ENCODE measurements at places on chromosomes 1 and 21.

GRCh38 chr1:8352471-8352845, 34.5 kb downstream of the SLC45A1 start:
- DNase-seq: no peak

- peak; percentile 70 for DNase-seq
These were observed 37.0 kb upstream of the RXRG start for GRCh38 chr1:165481820-165482532.

- no peak for DNase-seq
These were observed 19.7 kb downstream of the RCC2 start for GRCh38 chr1:17419626-17420328.

DNA sequence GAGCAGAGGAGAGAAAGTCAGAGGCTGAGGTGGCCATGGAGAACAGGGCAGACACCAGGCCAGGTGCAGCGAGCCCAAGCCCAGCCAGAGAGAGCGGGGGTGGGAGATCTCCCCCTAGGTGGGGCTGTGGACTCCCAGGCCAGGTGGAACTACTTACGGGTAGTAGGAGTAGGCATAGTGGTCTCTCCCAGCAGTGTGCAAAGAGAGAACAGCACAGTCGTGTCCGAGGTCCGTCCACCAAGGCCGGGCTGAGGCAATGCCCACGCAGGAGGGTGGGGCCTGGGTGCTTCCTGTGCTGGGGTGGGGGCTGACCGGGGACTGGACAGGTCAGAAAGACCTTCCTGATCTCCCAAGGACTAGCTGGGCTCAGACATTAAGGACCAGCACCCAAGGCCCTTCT, 263.7 kb downstream of the PTPRU start:
- DNase-seq: no peak

GRCh38 chr1:24418898-24419628, 3.5 kb downstream of the NIPAL3 start:
- DNase-seq: no peak

DNA sequence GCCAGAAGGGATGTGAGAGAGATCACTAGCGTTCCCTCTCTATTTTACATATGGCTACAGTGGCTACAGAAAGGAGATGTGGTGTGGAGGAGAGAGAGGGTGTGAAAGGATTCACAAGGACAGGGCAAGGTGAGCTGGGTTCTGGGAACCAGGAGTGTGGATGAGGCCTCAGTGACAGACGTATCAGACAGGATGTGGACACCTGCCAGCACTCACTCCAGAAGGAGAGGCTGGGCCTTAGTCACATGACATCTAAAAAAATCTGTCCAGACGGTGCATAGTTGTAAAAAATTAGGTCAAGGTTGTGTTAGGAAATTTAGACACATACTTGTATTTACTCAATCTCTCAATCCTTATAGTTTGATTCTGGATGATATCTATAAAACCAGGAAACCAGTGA, 10.6 kb downstream of the TRIM67 start:
- DNase-seq: no peak

- no peak for DNase-seq
These were observed 102.9 kb downstream of the ACTL8 start for GRCh38 chr1:17857996-17858395.

DNA sequence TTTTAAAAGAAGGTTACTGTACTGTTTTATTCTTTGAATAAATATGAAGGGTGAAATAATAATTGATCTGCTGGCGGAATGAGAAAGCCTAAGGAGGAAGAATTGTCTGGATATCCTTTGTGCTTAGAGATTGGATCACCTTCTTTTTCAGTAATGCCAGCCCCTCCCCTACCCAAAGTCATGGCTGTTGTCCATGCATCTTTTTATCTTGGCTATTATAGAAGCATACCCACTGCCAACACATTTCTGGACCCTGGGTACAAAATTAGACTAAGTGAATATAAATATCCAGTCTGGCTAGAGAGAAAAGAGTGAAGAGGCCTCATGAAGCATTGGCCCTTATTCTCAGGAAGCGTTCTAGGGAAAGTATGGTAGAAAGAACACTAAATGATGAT, 28.1 kb downstream of the AK4 start:
- no peak for DNase-seq

DNA sequence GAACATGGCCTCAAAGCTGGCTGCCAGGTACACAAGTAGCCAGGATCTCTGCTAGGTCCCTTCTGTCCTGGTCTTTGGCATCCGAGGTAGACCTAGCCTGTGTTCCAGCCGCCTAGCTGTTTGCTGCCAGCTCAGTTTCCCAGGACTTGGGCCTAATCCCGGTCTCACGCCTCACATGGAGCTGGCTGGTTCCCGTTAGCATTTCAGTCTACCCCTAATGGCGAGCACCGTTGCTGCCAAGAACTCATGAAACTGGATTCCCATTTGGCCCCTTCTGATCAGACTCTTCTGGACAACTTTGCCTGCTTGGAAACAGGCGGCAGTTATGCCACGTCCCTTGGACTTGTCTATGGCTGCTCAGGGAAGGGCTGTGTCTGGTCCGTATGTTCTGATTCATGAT, 26.2 kb upstream of the HHAT start:
- no peak for DNase-seq

- DNase-seq: no peak
These were observed 429.6 kb downstream of the HLX start for GRCh38 chr1:221308534-221309511.

DNA sequence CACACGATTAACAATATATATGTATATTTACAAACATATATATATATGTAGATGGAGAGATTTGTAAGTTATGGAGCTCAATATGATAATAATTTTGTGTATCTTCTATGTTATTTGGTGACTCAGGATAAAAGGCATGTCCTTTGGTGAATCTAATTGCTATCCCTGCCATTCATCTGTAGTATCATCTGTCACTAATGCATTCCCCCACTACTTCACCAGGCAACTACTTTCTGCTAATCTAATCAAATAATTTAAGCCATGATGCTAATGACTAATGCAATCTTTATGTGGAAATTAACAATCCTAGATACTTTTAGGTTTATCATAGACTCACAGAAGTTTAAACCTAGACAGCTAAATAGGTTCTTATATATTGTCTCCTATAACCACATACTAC, 1074.5 kb downstream of the PLA2G4A start:
- DNase-seq: no peak

- DNase-seq: no peak
These were observed 1.4 kb downstream of the TTC39A start for GRCh38 chr1:51328926-51329325.

GRCh38 chr1:228830954-228831481, 95.7 kb downstream of the RHOU start:
- no peak for DNase-seq

DNA sequence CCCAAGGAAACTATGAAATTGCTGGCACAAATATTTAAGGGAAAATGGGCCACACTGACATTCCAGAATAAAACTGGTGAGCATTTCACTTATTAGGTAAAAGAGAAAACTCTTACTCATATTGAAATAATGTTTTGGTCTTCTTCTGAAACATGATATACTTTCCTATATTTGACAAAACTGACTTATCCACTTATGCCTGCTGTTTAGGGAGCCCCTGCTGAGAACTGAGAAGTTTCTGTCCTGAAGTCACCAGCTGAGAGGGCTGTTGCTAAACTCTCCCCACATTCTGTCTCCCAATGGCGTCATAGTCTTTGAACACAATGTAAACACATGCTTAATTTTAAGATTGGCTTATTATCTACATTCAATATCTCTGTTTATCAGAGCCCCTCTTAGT, 46.8 kb upstream of the ZC3H11B start:
- DNase-seq: peak; percentile 56

GRCh38 chr1:179327679-179328078, 34.1 kb downstream of the SOAT1 start:
- no peak for DNase-seq

GRCh38 chr1:35557118-35557610, at the start of gene KIAA0319L:
KIAA0319L (minus strand) TSS chr1:35557403; CDS start chr1:35554491, 2,912 bp downstream.
- no peak for DNase-seq

GRCh38 chr1:193654951-193655735, 468.7 kb upstream of the B3GALT2 start:
- DNase-seq: no peak

DNA sequence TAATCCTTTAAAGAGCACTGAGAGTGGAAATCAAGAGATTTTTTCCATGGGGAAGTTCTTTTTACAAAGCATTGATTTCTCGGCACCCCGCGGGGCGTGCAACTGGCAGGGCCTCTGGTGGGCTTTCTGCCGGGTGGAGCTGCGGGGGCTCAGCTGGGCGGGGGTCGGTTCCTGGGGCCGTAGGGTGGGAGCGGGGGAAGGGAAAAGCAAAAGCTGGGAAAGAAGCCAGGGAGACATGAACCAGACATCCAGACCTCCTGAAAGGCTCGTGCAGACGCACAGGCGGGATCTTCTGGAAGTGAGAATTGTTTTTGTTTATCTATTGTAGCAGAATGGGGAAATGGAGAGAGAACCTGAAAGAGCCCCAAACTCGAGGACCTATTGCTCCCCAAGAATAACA, 235.2 kb downstream of the FAM72C start:
- DNase-seq: no peak

GRCh38 chr1:65791801-65792668, 660 bp upstream of the PDE4B start:
- DNase-seq: no peak

GRCh38 chr21:35007348-35007747, 41.8 kb downstream of the RUNX1 start:
- no peak for DNase-seq

GRCh38 chr1:237111807-237112206, 69.8 kb downstream of the RYR2 start:
- no peak for DNase-seq

DNA sequence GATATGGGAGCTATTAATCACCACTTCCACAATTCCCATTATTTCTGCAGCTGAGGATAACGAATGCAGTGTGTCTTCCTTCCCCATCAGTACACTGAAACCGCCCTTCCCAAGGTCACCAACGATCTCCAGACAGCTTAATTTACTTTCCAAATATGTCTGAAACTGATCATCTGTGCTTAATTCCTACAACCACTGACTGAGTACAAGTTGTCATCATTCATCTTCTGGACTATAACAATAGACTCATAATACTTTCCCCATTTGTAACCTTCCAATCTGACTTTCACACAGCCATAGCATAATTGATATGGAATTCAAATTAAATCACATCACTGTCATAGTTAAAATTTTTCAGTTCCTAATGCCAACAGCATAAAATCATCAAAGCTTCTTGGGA, 17.4 kb downstream of the DNM3 start:
- no peak for DNase-seq

- DNase-seq: no peak
These were observed 40.9 kb downstream of the STX6 start for GRCh38 chr1:180981596-180982387.

GRCh38 chr1:15740924-15741850, 1.1 kb upstream of the TMEM82 start:
- DNase-seq: no peak

GRCh38 chr1:31809698-31810097, 6.1 kb downstream of the SPOCD1 start:
- DNase-seq: no peak

- no peak for DNase-seq
These were observed 57.0 kb upstream of the CACYBP start for GRCh38 chr1:174942547-174943255.

DNA sequence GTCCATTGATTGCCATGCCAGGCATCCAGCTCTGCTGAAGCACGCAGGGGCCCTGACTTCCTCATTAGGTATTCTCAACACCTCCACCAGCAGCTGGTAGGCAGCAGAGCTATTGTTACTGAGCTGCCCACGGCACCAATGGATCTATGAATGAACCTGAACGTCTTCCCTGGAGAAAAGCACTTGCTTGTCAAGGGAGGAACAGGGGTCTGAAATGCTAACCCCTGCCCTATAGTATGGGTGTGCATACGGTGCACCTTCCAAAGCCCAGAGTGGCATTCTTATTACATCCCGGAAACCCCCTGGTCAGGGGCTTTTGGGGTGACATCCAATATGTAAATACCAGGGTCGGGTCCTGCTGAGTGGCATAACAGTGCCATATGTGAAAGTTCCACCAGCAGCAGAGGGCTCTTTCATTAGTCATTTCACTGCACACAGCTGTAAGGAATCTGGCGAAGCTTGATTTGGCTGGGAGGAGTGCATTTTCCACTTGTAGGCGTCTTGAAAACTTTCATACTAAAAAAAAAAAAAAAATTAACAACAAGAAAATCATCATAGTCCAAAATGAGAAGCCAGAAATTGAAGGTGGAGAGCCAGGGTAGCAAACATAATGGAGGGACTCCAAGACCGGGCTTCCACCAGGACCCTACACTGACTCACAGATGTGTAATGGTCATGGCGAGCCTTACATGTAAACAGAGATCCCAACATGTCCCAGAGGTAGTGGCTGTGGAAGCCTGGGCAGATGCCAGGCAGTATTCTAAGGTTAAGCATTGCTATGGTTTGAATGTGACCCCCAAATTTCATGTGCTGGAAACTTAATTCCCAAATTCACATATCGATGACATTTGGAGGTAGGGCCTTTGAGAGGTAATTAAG, 58.8 kb upstream of the PRDX6 start:
- no peak for DNase-seq

DNA sequence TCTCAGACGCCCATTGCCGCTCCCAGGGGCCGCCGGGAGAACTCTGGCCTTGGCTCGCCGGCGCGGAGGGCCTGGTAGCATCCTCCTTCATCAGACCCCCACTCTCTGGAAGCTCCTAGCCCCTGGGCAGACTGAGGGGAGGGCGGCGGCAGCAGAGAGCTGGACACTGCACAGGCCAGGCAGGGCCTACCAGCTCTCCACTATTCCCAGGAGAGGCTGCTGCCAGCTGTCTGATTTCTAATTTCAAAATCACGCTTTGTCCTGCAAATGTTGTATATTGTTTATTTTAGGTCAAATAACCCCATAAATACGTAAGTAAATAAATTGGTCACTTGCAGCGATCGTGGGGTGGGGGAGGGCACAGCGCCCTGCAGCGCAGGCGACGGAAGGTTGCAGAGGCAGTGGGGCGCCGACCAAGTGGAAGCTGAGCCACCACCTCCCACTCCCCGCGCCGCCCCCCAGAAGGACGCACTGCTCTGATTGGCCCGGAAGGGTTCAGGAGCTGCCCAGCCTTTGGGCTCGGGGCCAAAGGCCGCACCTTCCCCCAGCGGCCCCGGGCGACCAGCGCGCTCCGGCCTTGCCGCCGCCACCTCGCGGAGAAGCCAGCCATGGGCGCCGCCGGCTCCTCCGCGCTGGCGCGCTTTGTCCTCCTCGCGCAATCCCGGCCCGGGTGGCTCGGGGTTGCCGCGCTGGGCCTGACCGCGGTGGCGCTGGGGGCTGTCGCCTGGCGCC, at the start of gene MTARC1:
Gene MTARC1 (plus strand): TSS at position 577 of the 732 bp plus-strand sequence. CDS start 32 bp downstream, at position 609.
- DNase-seq: no peak

- no peak for DNase-seq
These were observed 46.9 kb downstream of the CD34 start for GRCh38 chr1:207863893-207864535.

GRCh38 chr1:43932786-43933385, 715 bp upstream of the ARTN start:
- no peak for DNase-seq

DNA sequence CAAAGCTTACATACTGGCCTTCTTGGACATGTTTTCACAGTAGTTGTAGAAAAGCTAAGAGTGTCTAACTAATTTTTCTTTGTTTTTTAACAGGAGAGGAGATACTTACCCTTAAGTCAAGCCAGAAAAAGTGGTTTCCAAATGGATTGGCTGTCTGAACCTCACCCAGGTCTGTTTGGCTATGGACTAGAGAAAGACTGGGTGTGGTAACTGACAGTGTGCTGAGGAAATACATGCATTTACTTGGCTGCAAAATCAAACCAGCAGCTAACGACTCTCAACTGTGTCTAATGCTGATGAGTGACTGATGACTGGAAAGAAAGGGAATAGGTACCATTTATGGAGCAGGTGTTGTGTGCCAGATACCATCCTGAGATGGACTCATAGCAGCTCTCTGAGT, 91.1 kb downstream of the MTR start:
- no peak for DNase-seq

GRCh38 chr1:230831771-230832170, 36.5 kb downstream of the C1orf198 start:
- DNase-seq: no peak

All from SK-N-MC (cell line).